ENCODE measurements at places on chromosomes 13 and 19.

- DNase-seq = no peak
Observed at GRCh38 chr19:13092158-13092543, 10.5 kb downstream of the LYL1 start.

DNA sequence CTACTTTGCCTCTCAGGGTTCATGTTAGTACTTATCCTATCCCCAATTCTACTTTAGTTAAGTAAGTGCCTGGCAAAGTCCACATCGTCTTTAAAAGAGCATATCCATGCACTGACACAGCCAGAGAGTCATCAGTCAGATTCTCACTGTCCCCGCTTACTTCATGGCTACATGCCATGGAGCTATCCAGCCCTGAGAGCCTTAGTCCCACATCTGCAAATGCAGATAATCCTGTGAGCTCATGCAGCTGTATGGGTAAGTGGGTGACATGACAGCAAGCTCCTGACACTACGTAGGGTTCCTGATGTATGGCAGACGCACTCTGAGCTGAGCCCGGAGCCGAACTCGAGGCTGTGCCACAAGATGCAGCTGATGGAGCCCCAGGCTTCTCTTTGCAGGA lies 661.5 kb downstream of the LIG4 start:
- DNase-seq = no peak

DNA sequence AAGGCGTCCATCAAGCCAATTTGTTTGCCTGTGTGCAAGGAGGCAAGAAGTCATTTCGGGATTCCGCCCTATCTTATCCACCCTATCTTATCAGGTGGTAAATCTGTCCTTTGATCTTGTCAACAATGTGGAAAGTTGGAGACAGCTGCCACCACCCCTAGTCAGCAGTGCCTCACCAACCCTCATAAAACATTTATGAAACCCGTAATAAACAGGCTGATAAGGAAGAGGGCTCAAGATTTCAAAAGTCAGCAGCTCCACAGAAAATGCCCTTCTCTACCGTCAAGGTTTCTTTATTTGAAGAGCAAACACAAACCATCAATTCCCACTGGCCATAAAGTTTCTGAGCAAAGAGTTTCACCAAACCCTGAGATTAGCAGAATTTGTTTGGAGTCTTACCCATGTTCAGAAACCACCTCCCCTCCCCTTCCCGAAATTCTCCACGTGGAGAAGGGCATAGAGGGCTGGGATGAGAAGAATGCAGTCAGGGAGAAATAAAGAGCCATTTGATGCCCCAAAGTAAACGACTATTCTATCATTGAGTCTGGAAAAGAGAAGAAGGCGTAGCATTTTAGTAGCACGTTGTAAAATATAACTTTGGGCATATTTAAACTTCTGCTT lies 196.0 kb upstream of the GPR12 start:
- no peak for DNase-seq

DNA sequence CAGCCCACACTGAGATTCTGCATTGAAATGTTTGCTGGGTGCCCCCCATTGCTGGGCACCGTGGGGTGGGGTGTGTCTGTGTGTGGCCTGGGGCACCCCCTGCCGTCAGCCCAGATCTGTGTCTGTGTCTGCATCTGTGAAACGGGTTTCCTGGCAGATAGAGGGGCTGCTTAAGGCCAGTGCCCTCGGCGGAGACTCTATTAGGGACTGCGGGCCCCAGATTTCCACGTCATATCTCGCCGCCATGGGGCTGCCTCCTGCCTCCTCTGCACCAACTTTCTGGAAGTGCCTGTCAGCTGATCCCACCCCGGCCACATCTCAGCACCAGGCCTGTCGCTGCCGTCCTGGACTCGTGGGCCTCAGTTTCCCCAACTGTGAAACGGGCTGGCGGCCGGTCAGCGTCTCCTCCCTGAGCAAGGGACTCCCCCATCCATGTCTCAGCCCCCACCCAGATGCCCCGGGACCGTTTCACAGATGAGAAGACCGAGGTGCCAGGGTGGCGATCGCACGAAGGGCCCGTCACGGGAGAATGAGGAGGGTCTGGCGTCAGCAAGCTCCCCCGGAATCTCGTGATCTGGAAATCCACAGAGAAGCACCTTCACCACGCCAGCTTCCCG lies 21.4 kb downstream of the ARID3A start:
- no peak for DNase-seq

- DNase-seq = no peak
Observed at GRCh38 chr13:63351533-63351932, 1935.9 kb upstream of the PCDH20 start.

DNA sequence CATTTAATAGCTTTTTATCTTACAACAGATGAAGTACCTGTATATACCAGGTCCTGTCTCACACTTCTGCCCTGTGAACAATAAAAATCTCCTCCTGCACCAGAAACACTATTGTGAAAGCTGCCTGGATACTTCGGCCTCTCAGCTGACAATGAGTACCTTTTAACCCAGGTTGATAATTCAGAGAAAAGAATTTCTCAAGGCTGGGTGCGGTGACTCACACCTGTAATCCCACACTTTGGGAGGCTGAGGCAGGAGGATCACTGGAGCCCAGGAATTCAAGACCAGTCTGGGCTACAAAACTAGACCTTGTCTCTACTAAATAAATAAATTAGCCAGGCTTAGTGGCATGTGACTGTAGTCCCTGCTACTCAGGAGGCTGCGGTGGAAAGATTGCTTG lies 65.3 kb upstream of the TM9SF2 start:
- no peak for DNase-seq

GRCh38 chr19:55005684-55006488 lies 32.2 kb downstream of the GP6 start:
- DNase-seq = peak; percentile 57

- DNase-seq = no peak
Observed at GRCh38 chr13:68908879-68909278, 1198.7 kb upstream of the ATXN8OS start.

- DNase-seq = no peak
Observed at GRCh38 chr13:76937281-76937820, 11.0 kb upstream of the ACOD1 start.

- DNase-seq = no peak
Observed at GRCh38 chr19:43028866-43029265, 2.6 kb upstream of the PSG11 start.

GRCh38 chr13:75226733-75227435 lies 255.1 kb downstream of the TBC1D4 start:
- DNase-seq = no peak

GRCh38 chr19:54158812-54159351 lies 639 bp downstream of the LENG1 start:
- DNase-seq = peak; percentile 41

DNA sequence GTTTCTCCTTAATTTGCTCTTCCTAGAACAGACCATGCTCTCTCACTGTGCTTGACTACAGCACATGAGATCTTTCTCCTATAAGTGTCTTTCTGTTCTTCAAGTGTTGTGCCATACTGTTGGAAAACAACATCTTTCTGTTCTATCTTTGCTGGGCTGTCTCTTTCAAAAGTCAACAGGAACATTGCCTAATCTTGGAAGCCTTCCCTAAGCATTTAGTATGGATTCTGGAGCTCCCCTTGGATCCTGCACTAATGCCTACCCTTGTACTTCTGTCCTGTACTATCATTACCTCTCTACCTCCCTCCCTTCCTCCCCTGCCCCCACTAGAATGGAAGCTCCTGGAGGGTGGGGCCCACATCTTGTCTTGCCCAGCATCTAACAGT lies 26.8 kb downstream of the STARD13 start:
- no peak for DNase-seq

DNA sequence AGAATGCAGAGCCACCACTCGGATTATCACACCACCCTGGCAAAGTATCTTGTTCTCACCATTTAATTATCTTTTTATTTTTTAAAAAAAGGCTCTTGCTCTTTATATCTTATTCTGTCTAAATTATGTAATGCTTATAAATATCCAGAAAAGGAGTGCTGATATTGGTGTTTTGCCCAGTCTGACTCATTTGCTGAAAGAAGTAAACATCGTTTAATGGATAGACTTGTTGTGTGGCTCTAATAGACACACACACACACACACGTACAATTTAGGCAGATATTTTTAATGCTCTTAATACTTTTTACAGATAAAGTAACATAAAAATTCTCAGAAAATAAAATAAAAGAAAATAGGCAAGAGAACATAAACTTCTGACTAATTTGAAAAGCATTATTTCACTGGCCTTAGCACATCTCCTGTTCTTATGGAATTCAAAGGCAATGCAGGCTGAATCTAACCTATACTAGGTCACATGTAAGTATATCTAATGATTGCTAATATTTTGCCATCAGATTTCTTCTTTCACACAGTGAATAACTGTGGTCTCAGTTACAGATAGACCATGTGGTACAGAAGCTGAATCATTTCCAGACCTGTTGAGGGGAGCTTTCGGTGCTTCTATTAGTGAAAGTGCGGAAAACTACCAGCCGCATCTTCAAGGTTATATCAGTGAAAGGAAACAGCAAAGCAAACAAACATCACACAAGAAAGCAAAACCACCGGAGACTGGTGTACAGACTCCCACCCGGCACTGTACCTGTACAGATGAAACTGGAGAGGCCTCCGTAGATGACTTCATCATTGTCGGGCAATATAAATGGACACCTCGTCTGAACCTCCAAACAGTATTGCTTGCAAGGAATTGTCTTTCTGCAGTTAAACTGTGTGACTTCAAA lies 642.1 kb upstream of the ARGLU1 start:
- DNase-seq = no peak

DNA sequence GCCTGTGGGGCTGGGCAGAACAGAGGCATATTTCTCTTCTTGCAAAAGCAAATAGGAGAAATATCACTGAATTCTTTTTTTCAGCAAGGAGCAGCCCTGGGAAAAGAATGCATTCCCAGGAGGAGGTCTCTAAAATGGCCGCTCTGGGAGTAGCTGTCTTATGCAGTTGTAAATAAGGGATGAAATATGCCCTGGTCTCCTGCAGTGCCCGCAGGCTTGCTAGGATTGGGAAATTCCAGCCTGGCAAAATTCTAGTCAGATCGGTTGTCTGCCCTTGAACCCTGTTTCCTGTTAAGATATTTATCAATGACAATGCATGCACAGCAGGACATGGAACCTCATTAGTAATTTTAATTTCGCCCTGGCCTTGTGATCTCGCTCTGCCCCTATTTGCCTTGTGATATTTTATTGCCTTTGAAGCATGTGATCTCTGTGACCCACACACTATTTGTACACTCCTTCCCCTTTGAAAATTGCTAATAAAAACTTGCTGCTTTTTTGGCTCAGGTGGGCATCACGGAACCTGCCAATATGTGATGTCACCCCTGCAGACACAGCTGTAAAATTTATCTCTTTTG lies 1993.2 kb downstream of the PCDH9 start:
- no peak for DNase-seq

DNA sequence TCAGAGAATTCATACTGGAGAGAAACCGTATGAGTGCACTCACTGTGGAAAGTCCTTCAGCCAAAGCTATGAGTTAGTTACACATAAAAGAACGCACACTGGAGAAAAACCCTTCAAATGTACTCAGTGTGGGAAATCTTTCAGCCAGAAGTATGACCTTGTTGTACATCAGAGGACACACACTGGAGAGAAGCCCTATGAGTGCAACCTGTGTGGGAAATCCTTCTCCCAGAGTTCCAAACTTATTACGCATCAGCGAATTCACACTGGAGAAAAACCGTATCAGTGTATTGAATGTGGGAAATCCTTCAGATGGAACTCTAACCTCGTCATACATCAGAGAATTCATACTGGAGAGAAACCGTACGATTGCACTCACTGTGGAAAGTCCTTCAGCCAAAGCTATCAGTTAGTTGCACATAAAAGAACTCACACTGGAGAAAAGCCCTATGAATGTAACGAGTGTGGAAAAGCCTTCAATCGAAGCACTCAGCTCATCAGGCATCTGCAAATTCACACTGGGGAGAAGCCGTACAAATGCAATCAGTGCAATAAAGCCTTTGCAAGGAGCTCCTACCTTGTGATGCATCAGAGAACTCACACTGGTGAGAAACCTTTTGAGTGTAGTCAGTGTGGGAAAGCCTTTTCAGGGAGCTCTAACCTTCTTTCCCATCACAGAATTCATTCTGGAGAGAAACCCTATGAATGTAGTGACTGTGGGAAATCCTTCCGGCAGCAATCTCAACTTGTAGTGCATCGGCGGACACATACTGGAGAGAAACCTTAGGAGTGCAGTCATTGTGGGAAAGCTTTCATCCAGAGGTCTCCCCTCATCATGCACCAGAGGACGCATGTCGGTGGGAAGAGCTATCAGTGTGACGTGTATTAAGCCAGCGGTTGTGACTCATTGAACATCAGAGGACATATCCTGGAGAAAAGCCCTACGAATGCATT lies 16.5 kb upstream of the ZNF8 start:
- DNase-seq = no peak

- no peak for DNase-seq
Observed at GRCh38 chr13:26910754-26911465, 150.3 kb upstream of the GPR12 start.

GRCh38 chr13:44870456-44870929 lies 118.8 kb downstream of the NUFIP1 start:
- DNase-seq = no peak

DNA sequence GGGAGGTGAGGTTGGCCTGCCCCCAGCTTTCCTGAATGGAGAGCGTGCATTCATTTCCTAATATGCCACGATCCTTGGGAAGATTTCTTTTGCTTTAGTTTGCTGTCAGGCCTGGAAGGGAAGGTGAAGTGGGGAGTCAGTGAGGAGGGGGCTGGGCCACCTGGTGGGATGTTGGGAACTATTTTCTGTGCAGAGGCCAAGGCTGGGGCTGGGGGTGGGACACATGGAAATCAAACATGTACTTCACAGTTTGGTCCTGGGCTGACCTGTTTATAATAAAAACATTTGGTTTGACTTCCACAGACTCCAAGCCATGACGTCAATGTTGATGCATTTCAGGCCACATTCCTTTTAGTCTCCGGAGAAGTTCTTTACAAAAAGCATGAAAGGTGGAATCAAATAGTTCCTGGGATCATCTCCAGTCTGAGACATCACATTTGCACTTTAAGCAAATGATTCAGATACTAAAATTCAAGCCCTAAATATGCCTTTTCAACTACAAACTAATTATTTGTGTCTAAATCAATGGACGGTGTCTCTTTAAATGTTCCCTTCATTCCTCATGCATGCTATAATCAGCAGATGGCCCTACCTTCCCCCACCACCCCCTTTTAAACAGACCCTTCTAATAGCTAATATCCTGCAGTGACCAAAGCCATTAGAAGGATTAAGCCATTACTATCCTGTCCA lies 41.5 kb upstream of the MEDAG start:
- no peak for DNase-seq

DNA sequence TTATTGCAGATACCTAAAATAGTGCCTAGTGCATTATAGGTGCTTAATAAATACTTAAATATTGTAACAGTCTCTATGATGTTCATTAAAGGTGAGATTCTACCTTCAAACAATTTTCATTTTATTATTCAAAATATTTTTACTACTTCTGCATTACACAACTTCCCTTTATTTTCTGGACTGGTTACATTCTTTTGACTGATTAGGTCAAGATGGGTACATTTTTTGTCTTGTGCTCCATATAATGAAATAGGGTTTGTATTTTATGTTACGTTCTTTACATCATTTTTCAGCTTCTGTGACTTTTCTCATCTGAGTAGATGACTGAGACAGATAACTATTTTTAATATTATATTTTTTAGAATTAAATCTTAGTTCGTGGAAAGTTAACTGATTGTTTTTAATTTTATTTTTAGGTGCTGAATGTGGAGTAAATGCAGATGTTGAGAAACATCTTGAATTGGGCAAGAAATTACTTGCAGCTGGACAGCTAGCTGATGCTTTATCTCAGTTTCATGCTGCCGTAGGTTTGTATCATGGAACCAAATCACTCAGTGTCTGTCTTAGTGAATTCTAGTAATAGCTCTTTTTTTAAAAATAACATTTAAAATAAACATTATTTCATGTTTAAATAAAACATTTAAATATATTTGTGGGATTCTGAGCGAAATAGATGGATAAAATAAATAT lies 32.0 kb downstream of the DNAJC3 start:
- no peak for DNase-seq
